ENCODE measurements at places on chromosomes 4 and X.
A peak's percentile ranks its signal among the peaks of the same experiment; 100 is the strongest.

GRCh38 chr4:35918491-35918977, 325.8 kb downstream of the ARAP2 start:
- DNase-seq: no peak

DNA sequence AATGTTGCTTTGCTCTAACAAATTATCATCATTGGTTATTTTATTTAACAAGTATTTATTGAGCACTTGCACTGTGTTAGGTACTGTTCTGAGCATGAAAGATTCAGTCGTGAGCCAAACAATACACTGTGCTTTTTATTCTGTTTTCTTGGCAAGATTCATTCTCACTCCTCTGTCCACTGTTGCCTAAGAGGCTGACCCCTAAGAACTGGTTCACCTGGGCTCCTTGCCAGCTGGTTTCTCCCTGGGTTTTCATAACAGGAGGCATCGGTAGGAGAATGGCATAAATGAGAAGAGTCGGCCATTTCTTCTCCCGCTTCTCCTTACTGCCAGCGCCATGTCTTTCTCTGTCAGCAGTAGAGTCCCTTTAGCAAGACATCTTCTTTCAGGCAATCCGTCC, 243.7 kb upstream of the DIAPH2 start:
- DNase-seq: no peak

GRCh38 chrX:43631841-43632240, 24.3 kb upstream of the MAOA start:
- no peak for DNase-seq

GRCh38 chr4:30056016-30056766, 664.0 kb upstream of the PCDH7 start:
- DNase-seq: no peak

GRCh38 chrX:54921427-54922021, 900 bp downstream of the TRO start:
- DNase-seq: peak; percentile 56

GRCh38 chr4:54073271-54073880, 9.0 kb upstream of the CHIC2 start:
- DNase-seq: no peak

DNA sequence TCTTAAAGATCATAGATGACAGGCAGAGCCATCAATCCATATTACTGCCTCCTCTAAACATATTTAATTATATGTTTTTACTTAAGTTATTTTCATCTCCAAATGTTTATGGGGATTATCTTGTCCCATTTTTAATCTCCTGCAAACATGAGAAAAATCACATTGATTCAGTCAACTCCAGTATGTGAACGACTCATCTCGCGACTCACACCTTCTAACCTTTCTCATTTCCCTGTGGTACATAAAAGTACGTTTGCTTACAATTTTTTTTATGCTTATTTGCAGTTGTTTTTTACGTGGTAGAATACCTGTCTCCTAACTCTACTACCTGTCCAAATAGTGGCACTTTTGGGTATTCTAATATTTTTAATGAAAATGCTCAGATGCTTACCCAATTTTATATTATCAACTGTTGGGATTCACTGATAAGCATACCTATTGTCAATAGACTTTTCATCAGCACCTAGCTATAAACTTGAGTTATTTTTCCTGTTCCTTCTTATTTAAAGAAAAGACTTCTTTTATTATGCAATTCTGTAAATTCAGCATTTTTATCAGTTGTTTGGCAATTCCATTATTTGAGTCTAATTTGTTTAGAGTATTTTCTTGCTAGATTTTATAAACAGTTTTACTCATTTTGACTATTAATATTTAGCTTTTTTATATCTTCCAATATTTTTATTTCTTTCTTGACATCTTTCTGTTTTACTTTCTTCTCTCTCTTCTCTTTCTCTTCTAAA, 276.6 kb downstream of the ANK2 start:
- peak; percentile 52 for DNase-seq

- no peak for DNase-seq
Measured at GRCh38 chr4:184442314-184442635, 32.1 kb downstream of the IRF2 start.

- DNase-seq: peak; percentile 73
Measured at GRCh38 chrX:47191331-47191730, 2.3 kb upstream of the UBA1 start.

GRCh38 chrX:31070057-31070468, 1.8 kb downstream of the FTHL17 start:
- peak; percentile 43 for DNase-seq

DNA sequence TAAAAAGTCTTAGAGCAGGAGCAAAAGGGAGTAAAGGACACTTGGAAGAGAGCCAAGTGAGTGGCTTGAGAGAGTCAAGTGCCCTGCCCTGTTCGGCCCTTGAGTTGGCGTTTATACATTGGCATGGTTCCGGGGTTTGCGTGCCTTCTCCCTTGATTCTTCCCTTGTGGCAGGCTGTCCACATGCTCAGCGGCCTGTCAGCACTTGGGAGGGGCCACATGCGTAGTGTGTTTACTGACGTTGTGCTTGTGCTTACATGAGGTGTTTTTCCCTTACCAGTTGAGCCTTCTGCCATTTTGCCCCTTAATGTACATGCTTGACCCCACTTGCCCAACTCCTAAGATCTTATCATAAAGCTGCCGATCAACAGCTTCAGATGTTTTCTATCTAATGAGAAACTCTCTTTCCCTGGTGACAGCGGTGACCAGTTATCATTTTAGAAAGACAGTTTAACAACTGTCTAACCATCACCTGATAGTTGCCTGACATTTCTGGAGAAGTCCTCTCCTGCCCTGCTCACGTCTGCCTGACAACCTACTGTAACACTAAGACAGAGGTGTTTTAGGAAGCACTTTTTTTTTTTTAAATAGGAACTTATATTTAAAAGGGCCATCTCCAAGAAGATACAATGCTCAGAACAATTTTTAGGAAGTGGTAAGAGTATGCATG, 49.5 kb upstream of the GC start:
- DNase-seq: no peak

Measured in activated CD8-positive, alpha-beta T cell treated with anti-CD3 and anti-CD28 coated beads for 36 hours (primary cell).